ENCODE measurements at places on chromosomes 11 and 22.

GRCh38 chr11:64764753-64765152 is 5.0 kb upstream of the PYGM start:
- no peak for DNase-seq

DNA sequence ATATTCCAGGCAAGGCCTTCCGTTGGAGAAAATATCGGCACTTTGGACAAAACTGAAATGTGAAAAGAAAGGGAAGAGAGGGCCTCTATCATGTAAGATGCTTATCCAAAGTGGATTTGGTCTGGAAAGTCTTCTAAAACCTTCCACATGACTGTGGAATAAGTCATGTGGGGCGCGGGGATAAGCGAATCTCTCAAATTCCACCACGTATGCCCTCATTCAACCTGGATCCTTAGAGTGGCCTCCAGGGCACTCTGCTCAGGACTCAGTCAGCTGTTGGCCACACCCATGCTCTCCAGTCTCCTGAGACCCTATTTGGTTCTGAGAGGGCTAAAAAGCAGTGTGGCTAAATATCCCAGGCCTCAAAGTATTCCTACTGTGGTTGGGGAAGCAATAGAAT is 2.0 kb upstream of the TIMP3 start:
- no peak for DNase-seq

- no peak for DNase-seq
Measured at GRCh38 chr11:96114178-96115064, 190.5 kb upstream of the MTMR2 start.

GRCh38 chr11:72446929-72447769 is 12.8 kb upstream of the CLPB start:
- peak; percentile 55 for DNase-seq

GRCh38 chr11:83773950-83774880 is 488.0 kb upstream of the CCDC90B start:
- DNase-seq: peak; percentile 5

DNA sequence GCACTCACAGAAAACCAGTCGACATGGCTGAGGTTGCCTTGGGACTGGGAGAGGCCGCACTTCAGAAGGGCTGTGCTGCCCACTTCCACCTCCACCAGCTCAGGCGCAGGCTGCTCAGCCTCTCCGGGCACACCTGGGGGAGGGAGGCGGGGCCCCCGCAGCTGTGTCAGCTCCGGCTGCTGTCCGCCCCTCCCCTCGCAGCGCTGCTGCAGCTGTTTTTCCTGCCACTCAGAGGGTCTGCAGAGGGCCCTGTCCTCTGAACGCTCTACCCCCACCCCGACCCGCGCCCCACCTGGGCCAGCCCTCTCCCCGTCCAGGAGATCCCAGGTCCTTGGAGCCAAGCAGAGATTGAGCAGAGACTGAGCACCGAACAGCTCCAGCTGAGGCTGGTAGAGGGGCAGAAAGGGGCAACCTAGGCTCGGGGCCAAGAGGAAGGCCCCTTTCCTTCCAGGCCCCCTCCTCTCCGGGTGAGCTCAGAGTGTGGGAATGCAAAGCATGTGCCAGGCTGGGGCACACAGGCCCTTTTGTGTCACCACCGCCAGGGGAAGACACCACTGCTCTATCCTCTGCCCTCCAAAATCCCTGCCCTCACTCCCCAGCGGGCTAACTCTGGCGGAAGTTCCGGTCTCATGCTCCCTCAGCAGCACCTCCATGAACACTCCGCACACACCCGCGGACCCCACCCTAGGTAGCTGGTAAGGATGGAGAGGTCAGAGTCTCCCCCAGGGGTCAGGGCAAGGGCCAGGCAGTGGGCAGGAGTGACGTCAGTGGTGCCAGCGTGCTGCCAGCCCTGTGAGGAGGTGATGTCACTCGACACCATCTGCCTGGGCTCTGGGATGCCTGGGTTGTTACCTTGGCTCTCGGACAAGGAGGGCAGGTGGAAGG is 1.6 kb downstream of the MCAM start:
- DNase-seq: peak; percentile 67

- no peak for DNase-seq
Measured at GRCh38 chr11:115164774-115165173, 339.4 kb downstream of the CADM1 start.

- peak; percentile 75 for DNase-seq
Measured at GRCh38 chr11:125390946-125391345, 105.1 kb downstream of the FEZ1 start.

DNA sequence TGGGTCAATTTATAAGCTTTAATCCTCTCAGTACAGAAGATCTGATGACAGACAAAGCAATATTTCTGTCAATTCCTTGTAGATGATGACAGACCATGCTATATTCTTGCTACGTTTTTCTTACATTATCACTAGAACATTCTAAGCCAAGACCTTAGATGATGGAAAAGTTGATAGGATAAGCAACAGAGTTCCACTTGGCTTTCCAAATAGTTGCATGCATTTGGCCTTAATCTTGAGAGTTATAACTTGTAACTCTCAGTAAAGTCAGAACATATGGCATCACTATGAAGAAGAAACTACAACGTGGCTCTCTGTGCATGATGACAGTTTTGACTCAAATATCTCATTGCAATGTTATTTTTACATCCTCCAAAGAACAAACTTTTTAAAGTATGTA is 544.3 kb upstream of the LRRC4C start:
- no peak for DNase-seq

DNA sequence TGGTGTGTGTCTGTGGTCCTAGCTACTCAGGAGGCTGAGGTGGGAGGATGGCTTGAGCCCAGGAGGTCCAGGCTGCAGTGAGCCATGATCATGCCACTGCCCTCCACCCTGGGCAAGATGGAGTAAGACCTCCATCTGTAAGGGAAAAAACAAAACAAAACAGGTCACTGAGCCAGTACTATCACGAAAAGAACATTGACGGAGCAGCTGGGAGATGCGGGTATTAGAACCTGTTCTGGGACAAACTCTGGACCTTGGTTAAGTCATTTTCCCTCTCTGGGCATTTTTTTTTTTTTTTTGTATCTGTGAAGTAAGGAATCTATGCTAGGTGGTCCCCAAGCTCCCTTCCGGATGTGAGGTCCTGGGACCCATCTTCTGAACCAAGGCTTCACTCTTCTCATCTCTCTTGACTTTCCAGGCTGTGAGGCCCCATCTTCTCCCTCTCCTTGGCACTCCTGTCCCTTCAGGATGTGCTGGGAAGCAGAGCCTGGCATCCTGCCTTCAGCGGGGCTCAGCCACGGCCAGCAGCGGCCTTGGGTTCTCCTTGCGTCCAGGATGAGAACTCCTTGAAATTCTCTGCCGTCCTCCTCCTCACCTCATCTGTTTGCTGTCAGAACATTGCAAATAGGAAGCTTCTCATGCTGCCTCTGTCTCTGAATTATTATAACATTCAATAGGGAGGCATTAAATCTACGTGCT is 130.8 kb downstream of the GRIK4 start:
- no peak for DNase-seq

- DNase-seq: peak; percentile 91
Measured at GRCh38 chr11:78039919-78040671, 17.0 kb upstream of the KCTD14 start.

GRCh38 chr11:110199184-110199981 is 97.0 kb downstream of the RDX start:
- DNase-seq: no peak

DNA sequence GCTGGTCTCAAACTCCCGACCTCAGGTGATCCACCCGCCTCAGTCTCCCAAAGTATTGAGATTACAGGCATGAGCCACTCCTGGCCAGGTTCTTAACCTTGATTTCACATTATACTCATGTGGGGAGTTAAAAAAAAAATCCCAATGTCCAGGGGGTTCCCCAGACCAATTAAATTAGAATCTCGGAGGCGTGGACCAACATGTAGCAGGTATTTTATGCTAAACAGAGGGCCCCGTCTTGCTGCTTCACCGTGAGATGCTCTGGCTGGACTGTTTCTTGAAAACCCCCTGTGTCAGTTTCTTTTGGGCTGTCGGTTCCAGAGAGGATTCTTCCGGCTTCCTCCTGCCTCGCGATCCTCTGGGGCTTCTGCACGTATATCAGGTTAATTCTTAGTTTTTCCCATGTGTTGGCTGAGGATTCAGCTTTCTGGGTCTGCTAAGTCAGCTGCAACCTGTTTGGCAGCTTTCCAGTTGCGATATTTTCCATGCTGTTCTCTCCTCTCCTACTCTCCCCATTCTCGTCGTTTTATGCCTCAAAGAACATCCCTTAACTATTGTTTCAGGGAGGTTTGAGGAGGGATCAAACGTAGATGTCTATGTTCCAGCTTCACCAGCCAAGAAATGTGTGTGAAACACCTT is 50.6 kb upstream of the ACCSL start:
- no peak for DNase-seq

GRCh38 chr11:65730461-65730860 is 9.9 kb upstream of the RNASEH2C start:
- no peak for DNase-seq

DNA sequence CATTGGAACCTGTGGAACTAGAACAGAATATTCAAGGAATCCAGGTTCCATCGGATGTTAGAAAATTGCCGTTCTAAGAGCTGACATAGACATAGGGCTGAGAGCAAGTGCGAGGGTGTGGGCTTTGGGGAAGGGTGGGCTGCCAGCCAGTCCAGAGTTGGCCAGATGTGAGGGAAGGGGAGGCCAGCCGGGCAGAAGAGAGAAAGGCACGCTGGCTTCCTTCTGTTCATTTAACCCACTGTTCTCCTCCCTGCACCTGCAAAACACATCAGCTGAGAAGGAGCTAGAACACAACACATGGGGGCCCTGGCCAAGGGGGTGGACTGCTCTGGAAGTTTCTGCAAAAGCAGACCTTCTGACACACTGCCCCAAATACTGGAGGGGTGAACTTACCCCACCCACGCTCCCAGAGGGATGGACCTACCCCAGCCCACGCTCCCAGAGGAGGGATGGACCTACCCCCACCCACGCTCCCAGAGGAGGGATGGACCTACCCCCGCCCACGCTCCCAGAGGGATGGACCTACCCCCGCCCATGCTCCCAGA is 98.0 kb downstream of the SHANK2 start:
- no peak for DNase-seq

GRCh38 chr11:85902353-85902752 is 47.2 kb downstream of the CCDC83 start:
- DNase-seq: no peak

DNA sequence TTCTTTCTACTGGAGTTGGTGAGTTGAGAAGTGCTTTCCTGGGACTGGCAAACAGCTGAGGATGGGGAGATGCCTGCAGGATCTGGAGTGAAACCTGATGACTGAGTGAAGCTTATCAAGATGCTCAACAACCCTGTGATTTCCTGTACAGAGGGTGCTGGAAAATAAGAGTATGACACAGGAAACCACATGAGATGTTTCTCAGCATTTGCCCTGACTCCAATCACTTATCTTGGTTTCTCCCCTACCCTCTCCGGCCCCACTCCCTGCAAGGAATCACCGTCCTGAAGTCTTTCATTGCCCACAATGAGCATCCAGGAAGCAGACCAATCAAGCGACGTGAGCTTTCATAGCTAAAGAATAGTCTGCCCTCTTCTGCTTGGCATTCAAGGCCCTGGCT is at the start of gene MRGPRX2:
Gene MRGPRX2 (minus strand): TSS at position 89 of the 400 bp plus-strand sequence. CDS start 4,315 bp downstream, outside the sequence.
- no peak for DNase-seq

GRCh38 chr22:35037089-35037488 is 28.9 kb upstream of the ISX start:
- DNase-seq: no peak

- peak; percentile 97 for DNase-seq
Measured at GRCh38 chr11:9759519-9760192, 95.8 kb downstream of the SWAP70 start.

- DNase-seq: no peak
Measured at GRCh38 chr11:134499990-134500389, 87.9 kb upstream of the B3GAT1 start.

- DNase-seq: no peak
Measured at GRCh38 chr11:76069001-76069400, 137.3 kb downstream of the WNT11 start.

GRCh38 chr11:70494559-70495350 is 96.4 kb downstream of the CTTN start:
- no peak for DNase-seq

- no peak for DNase-seq
Measured at GRCh38 chr11:68938088-68938487, 34.4 kb downstream of the IGHMBP2 start.

GRCh38 chr11:43580735-43581369 is 99.7 kb upstream of the HSD17B12 start:
- DNase-seq: no peak

DNA sequence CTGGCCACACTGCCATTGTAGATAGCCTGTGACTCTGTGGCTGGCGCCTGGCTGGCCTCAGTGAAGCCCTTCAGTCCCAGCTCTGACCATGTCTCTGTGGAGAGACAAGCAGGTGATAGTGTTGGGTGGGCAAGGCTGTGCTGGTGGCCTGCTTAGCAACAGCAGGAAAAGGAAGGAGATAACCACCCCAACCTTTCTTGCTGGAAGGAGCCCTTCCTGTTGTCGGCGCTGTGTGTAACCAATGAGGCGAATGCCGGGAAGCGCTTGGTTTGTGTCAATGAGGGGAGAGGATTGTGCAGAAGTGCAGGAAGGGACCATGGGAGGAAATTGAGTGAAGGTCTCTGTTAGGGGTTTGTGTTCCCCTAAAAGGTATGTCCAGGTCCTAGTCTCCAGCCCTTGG is 27.3 kb downstream of the PARVB start:
- DNase-seq: no peak

- no peak for DNase-seq
Measured at GRCh38 chr11:132254906-132255305, 884.5 kb downstream of the NTM start.

DNA sequence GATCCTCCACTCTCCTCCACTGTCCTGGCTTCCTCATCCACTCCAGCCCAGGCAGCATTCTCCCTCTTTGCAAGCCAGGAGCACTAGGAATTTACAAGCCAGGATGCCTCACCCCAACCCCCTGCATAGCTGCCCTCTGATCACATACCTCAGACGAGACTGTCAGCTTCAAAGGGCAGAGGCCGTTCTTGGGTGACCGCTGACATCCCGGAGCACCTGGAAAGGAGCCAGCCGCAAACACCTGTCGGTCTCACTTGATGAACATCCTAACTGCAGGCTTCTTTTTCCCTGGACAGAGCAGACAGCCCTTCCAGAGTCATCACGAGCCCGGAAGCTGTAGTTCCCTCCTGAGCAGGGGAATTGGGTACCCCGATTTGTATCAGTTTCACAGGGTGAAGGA is 451.3 kb upstream of the B3GAT1 start:
- no peak for DNase-seq

GRCh38 chr11:116716621-116717020 is 56.2 kb downstream of the BUD13 start:
- DNase-seq: no peak

Data from hepatic stellate cell (primary cell).